ENCODE measurements at places on chromosomes 11 and 22.

DNA sequence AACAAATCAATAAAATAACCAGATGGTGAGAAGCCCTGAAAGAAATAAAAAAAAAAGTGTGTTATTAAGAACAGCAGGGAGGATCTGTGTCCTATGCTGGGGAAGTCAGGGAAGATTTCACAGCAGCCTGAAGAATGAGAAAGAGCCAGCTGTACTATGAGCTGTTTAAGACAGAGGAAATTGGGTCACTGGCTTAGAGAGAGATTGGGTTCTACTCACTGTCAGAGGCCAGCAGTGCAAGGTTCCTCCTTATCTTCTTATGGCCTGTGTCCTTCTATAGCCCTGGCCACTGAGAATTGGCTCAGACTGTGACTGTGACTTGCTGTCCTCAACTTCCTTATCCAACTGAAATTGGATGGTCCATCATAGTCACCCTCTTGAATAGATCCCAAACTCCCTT is 54.8 kb upstream of the FDX1 start:
- DNase-seq, result no peak

DNA sequence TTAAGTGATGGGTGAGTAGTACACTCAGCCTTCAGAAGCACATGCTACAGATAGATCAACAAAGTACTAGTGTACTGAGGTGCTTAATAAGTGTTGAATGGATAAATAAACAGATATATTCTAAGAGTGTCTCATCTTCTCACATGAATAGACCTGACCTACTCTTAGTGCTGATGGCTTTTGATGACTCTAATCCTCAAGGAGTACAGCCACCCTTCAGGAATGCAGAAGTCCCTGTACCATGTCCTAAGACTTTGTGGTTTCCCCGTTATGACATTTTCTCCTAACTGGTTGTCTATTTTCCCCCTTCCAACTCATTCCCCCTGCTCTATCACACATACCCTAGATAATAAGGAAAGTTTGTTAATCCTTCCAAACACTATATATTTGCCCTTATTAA is 61.6 kb downstream of the C11orf65 start:
- peak; percentile 34 for DNase-seq

DNA sequence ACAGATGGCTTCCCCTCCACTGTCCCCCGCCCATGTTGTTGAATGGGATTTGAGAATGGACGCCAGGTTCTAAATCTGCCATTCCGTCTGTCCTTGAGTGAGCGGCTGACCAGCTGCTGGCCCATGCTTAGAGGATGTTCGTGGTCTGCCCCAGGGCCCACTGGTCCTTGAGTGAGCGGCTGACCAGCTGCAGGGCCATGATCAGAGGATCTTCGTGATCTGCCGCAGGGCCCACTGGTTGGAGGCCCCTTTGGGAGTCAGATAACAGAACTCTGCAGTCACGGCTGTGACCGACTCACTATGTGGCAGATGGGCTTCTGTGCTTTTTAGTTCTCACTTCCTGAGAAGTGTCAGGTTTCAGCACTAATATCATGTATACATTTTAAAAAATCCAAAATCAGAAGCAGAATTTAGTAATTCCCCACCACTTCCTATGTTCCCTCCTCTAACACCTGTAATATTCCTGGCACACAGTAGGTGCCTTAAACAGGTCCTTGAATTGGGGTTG is 54.1 kb downstream of the MICAL3 start:
- peak; percentile 66 for DNase-seq

DNA sequence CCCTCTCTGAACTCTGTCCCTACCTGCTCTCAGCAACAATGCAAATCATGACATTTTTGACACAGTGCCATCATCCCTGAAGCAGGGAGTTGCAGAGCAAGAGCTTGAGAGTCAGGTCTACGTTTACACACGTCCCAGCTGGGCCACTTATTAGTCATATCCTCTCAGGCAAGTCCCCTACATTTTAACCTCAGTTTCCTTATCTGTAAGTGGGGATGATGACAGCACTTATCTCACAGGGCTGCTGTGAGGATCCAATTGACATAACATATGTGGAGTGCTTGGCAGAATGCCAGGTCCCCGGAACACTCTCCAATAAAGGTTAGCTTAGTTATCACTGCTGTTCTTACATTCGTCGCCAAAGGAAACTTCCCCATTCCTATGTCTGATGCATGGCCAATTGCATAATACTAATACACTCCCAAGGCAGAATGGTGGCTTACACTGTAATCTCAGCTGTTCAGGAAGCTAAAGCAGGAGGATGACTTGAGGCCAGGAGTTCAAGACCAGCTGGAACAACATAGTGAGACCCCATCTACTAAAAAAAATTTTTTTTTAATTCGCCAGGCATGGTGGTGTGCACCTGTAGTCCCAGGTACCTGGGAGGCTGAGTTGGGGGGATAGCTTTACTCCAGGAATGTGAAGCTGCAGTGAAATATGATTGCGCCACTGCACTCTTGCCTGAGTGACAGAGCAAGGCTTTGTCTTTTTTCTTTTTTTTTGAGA is 16.6 kb downstream of the ASCC2 start:
- DNase-seq, result peak; percentile 91

DNA sequence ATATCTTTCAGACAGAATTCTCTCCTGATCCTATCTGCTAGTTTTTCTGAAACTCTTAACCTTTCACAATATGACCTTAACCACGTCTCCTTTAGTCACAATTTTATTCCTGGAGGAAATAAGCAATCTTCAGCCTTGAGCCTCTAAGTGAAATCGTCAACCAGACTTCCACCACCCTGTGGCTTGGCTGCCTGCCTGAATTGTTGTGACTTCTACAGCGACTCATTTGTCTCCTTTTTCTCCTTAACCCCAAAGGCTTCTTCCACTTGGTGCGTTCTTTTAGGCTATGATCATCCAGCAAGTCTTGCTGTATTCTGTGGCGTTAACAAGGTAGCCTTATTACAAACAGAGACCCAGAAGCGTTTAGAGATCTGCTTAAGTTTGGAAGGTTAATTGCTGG is 535.1 kb upstream of the ARHGAP42 start:
- DNase-seq, result peak; percentile 8

- peak; percentile 78 for DNase-seq
These were observed 25.8 kb downstream of the TNRC6B start for GRCh38 chr22:40203572-40203971.

GRCh38 chr11:8038811-8039529 is 42.0 kb upstream of the TUB start:
- no peak for DNase-seq

DNA sequence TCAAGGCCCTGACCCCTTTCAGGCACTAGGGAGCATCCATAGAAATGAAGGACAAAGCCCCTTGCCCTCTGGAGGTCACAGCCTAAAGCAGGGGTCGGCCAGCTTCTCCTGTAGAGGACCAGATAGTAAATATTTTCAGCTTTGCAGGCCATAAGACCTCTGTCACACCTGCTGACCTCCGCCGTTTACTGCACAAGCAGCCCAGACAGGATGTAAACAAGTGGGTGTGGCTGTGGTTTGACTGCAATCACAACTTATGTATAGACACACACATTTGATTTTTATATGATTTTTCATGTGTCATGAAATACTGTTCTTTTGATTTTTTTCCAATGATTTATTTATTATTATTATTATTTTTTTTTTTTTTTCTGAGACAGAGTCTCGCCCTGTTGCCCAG is 34.3 kb downstream of the KIAA1671 start:
- no peak for DNase-seq

DNA sequence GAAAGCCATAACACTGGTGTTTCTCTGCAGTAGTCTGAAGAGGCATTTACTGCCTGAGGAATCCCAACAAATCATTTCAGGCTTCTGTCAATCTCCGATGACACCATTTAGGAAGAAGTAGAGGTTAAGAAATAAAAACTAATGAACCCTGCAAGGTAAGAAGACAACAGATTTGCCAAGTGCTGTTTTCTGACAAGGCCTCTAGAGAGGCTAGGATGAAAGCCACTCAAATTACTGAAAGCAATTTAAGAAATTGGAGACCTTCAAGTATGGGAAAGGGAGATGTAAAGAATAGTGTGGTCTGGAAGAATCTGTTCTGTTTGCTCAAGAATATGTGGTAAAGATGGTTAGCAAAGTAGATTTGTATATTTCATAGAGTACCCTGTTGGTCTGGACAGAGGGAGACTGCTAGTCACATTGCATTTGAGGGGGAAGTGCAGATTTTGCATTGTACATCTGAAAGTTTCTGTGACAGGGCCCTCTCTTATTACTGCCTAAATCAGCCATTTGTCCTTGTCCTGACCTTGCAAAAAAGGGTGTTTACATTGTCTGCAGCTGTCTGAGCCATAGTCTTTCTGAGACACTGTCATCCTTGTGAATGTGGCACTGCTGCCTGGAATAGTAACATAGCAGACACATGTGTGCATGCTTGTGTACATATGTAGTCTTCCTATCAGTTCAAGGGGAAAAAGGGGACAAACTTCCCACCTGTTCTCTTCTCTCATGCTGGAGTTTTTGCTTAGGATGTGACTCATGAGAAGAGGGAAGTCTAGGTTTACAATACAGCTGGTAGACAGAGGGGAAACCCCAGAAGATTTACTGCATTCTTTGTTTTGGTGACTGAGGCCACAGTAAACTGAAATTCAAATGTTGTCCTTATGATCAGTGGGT is 640.2 kb upstream of the KIRREL3 start:
- peak; percentile 91 for DNase-seq

- DNase-seq, result no peak
These were observed 383.5 kb downstream of the SOX6 start for GRCh38 chr11:15972838-15973237.

DNA sequence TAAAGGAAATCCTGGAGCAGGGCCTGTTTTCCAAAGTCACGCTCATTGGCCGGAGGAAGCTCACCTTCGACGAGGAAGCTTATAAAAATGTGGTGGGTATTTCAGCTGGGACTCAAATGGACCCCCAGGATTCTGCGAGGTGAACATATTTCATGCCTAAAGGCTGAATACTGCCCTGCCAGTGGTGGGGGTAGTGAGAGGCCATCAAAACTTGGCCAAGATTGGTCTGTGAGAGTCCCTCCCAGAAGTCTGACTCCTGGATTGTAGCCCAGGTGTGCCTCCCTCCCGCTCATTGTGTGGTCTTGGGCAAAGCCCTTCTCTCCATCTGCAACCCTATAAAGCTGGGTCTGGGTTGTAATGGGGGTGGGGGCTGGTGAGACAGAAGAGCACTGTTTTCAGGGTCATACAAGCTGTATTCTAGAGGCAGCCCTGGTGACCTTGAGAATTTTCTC is 853 bp downstream of the HTATIP2 start:
- DNase-seq, result no peak

GRCh38 chr11:48036011-48036410 is 55.7 kb downstream of the PTPRJ start:
- no peak for DNase-seq

DNA sequence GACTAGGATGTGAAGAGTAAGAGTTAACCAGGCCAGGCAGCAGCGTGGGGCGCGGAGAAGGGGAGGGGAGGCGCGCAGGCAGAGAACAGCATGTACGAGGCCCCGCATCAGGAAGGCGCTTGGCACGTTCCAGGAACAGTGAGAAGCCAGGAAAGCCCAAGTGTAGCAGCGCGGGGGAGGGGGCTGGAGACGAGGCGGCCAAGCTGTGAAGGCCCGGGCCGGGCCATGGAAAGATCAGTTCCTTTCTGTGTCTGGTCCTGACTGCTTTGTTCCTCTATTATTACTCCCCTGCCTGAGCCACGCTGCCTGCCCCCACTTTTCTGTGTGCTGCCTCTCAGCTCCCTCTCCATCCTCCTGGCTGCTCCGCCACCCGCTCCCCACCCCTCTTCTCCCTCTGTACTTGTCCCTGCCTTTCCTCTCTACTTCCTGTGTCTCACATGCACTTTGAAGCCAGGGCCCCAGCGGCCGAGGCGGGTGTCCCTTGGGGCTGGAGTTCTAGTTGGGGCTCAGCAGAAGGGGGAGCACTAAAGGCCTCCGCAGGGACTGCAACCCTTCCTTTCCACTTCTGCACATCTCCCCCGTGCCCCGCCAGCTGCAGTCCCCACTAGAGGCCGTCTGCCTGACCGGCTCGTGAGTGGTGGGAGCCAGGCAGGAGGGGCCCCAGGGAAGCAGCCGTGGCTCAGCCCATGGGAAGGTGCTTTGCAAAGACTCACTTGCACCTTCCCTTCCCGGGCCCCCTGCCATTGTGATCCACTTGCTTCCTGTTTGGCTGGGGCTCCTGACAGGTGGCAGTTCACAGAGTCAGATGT is 63.7 kb downstream of the PRDM11 start:
- no peak for DNase-seq

DNA sequence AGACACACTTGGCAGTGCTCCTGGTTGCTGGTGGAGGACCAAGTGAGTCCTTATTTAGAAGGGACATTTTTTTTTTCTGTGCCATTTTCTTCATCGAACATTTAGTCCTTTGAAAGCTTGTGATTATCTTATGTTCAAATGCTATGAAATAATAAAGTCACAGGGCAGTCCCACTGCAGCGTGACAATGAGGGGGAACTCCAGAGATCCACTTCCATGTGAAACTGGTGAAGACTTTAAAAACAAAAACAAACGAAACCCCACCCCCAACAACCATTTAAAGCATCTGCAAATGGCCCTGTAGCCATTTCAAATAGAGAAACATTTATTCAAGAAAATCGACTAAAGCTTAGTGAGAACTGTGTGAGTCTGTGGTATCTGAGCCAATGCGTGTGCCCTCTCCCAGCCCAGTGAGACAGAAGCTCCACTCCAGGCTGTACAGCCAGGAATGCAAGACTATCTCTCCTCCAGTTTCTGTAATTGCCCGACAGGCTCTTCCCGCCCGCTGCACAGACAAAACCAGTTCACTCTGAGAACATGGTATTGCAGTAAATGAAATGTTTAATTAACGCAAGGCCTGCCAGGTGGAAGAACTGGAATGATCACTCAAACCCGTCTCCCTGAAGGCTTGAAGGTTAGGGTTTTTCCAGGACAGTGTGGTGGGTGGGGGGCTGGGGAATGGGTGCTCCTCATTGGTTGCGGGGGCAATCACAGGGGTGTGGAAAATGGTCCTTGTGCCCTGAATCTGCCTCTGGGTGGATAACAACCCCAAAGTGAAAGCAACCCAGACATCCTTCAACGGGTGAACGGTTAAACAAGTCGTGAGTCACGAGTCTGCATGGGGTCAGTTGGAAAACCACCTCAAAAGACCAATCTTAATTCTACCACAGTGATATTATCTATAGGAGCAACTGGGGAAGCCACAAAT is 8.4 kb downstream of the KRTAP5-6 start:
- DNase-seq, result peak; percentile 15

DNA sequence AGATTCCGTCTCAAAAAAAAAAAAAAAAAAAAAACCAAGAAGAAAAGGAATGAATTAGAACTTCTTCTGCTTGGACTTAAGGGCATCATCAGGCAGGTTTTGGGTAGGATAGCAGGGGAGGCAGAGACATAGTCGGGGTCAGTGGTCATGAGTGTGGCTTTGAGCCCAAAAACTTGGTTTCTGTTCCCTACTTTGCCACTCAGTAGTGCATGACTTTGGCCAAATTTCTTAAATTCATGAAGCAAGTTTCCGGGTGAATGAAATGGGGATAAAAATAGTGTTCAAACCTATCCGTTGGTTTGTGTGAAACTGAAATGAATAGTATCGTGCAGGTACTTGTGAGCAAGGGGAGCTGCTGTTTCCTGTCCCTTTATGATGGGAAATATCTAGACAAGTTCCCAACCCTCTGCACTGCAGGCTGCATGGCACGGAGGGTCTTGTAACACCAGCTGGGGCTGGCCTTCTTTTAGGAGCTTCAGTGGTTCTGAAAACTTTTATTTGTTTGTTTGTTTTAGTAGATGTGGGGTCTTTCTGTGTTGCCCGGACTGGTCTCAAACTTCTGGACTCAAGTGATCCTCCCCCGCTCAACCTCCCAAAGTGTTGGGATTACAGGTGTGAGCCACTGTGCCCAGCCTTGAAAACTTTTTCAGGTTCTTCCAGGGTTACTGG is 18.4 kb downstream of the NEAT1 start:
- DNase-seq, result peak; percentile 36

- DNase-seq, result no peak
These were observed 50.9 kb downstream of the APOL1 start for GRCh38 chr22:36303874-36304273.

- DNase-seq, result peak; percentile 82
These were observed 53.4 kb downstream of the SCGB1A1 start for GRCh38 chr11:62472063-62472884.

Measured in LHCN-M2 (cell line).